KBM-7 (cell line): ENCODE measurements at places on chromosomes 5 and 9.

GRCh38 chr5:89584339-89584956 lies 701.5 kb upstream of the MEF2C start:
- no peak for DNase-seq

DNA sequence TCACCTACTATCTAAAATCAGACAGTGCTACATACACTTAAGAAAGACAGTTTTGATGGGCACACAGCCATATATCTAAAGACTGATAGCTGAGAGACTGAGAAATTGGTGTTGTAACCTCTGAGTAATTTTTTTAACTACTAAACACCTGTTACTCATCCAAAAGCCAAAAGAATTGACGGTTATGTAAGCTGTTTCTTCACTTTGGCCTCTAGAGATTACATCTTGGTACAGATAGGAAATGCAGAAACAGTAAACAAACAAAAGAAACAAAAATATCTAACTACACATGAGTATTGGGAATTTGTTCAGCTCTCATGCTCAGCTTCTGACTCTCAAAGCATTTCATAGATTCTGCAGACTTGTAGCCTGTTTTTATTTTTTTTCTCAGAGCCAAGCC lies 152.1 kb upstream of the GAS1 start:
- no peak for DNase-seq

- no peak for DNase-seq
These were observed 152.6 kb downstream of the RGS3 start for GRCh38 chr9:113616116-113616515.

- DNase-seq: no peak
These were observed 226.0 kb upstream of the DMAC1 start for GRCh38 chr9:8025551-8025950.

DNA sequence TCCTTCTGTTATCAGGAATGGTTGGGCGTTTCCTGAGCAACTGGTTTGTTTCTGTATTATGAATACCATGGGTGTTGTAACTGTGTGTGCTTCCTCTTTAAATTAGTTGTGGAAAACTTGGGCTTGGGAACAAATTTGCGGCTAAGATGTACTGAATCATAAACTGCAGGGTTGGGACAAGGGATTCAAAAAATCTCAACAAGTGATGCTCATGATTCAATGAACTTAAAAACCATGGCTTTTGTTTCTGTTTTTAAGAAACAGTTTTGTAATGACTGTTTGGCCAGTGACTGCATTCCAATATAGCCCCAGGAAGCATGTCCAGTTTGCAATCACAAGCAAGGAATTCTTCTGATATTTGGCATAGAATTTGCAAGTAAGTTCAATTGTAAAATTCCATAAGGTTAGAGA lies 657.5 kb upstream of the WWC1 start:
- no peak for DNase-seq

DNA sequence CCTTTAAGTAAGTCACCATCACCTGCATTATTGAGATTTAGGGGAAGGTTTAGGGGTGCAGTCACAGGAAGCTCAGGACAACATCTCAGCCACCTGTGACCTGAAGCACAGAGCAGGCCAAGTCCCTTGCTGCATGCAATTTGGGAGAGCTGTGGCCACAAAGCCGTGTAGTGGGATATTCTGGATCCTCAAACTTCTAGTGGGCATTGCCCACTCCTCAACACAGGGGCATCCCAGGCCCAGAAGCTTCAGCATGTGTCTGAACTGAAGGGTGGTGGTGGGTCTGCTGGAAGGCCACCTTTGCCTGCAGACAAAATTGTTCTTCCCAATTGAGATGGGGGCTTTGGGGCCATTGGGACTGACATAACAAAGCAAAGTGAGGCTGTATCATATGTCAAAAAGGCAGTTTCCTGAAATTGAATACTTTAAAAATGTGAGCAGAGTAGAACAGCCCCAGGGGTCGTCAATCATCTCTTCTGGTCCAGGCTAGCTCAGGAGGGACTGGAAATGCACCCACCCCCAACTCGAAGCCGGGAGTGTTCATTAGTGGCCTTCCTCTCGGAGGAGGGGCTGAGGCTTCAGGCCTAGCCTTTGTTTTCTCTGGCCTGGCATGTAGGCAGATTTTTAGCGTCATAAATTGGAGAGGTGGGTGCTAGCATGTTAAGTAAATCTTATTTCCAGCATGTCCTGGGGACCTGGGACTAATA lies 2.8 kb upstream of the GADD45G start:
- DNase-seq: no peak

DNA sequence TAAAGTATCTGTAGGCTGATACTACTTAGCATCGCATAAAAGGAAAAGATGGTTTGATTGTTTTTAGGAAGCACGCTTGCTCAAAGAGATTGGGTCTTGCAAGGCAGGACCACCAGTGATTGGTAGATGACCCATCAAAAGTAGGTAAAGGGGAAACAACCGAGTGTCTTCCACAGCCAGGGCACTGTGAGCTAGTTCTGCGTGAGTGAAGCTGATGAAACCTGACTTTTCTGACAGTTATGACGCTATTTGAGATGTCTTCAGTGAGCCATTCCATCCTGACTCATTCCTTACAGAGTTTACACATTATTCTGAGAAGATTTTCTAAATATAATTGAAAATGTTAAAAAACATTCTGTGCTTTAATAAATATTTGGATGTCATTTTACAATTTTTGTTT lies 49.7 kb downstream of the BASP1 start:
- DNase-seq: no peak

DNA sequence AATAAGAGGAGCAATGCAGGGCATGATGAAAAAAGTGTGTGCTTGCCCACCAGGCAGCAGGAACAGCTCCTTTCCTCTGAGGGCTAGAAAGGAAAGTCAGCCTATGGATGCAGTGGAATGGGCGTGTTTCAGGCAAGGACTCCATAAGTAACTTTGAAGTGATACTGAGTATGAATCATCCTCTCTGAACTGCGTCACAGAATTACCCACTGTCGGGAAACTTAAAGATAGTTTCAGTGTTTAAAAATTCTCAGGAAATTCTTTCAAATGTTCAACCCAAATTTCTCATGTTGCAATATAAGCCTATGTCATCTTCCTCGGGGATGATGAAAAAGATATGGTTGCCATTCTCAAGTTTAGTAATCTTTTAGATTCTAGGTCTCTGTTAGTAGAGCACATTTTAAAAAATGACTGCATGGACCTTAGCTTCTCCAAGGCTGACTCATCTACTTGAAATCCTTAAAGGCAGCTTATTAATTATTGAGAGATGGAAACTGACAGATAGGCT lies 27.7 kb downstream of the PTCD2 start:
- DNase-seq: no peak

DNA sequence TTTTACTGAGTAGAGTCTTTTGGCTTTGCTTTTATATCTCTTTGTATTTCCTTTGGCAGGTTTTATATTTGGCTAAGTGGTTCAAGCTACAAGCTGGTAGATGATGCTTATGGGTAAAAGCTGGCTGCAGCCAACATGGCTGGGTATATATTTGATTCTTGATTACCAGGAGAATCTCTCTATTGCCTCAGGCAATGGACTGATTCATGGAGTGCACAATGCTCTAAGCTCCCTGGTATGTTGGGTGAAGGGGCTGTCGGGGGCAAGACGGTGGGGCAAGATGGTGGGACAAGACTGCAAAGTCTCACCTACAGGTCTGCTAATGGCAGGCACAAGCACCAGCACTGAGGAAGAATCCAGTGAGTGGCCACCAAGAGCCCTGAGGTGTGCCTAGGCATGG lies 366.6 kb downstream of the DMAC1 start:
- no peak for DNase-seq

DNA sequence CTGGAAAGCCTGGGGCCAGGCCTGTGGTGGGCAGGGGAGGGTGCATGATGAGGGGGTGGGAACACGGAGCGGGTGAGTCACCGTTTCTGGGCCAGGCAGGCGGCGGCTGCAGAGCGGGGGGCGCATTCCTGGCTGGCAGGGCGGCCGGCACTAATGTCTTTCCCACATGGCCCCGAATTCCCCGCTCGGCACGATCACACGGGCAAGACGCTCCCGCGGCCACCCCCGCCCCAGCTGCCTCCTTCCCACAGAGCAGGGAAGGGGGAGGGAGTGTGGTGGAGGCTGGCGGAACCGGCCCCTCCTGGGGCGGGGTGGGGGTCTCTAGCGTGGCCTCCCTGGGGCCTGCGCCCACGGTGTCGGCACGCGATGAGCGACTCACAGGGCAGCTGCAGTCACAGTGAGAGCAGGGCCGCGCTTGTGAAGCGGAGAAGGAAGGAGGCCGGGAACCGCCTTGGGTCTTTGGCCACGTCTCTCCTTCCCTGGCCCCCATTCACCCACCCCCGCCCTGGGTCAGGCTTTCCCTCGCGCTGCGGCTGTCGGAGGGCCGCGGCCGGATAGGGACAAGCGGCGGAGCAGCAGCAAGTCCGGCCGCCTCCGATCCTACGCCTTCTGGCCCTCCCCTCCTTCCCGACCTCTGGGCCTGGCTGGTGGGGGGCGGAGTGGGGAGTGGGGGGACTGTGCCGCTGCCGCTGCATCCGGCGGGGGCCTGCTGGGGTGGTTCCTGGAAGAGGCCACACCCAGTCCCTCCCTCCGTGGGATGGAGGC lies 48.9 kb downstream of the CXXC5 start:
- peak; percentile 79 for DNase-seq

GRCh38 chr9:88897081-88897480 lies 94.2 kb upstream of the S1PR3 start:
- DNase-seq: no peak

- no peak for DNase-seq
These were observed 35.3 kb upstream of the MACIR start for GRCh38 chr5:103223031-103223955.

- peak; percentile 66 for DNase-seq
These were observed 23.2 kb downstream of the DNM1 start for GRCh38 chr9:128226412-128226801.

GRCh38 chr9:32258482-32258881 lies 126.0 kb upstream of the ACO1 start:
- no peak for DNase-seq

DNA sequence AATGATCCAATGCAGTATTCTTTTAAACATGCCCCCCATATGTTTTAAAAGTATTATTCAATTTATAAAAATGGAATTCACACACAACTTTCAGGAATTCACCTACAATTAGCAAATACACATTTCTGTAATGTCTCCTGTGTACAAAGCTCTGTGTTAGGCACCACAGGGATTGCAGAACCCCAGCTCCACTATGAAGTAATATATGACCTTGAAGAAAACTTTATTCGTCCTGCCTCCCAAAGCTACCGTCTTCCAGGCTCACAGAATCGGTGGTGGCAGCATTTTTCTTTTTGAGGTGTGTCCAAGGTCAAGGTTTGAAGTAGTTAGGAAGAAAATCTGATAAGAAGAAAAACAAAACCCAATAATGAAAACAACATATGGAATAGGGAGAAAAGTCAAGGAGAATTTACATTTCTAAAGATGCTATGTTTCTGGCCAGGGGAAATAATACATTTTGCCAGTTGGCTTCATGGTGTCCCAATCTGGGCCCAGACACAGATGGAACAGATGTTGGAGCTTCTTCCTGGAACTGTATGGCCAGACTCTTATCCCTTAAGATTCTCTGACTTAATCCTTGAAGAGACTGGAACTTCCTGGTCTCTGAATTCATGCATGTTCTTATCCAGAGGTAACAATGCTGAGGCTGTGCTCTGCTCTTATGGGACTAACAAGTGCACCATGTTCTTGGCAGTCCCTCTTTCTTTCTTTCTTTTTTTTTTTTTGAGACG lies 22.0 kb upstream of the LVRN start:
- no peak for DNase-seq

- no peak for DNase-seq
These were observed 79.1 kb downstream of the FEM1C start for GRCh38 chr5:115465431-115465830.

DNA sequence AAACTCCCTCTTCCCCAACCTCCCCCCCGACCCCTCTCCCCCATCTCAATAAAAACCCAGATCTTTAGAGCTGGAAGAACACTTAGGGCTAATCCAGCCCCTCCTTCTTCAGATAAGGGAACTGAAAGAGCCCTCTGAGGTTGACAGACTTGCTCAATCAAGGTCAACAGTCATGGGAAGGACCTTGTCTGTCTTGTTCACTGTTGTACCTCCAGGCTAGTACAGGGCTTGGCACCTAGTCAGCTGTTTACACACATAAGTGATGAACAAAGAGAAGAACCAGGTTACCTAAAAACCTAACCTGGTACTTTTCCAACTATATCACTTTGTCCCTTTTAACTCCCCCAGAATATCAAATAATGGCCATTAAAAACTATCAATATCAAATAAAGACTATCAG lies 2.4 kb downstream of the TTC39B start:
- no peak for DNase-seq

GRCh38 chr9:129374651-129375050 lies 196.6 kb upstream of the IER5L start:
- DNase-seq: no peak

DNA sequence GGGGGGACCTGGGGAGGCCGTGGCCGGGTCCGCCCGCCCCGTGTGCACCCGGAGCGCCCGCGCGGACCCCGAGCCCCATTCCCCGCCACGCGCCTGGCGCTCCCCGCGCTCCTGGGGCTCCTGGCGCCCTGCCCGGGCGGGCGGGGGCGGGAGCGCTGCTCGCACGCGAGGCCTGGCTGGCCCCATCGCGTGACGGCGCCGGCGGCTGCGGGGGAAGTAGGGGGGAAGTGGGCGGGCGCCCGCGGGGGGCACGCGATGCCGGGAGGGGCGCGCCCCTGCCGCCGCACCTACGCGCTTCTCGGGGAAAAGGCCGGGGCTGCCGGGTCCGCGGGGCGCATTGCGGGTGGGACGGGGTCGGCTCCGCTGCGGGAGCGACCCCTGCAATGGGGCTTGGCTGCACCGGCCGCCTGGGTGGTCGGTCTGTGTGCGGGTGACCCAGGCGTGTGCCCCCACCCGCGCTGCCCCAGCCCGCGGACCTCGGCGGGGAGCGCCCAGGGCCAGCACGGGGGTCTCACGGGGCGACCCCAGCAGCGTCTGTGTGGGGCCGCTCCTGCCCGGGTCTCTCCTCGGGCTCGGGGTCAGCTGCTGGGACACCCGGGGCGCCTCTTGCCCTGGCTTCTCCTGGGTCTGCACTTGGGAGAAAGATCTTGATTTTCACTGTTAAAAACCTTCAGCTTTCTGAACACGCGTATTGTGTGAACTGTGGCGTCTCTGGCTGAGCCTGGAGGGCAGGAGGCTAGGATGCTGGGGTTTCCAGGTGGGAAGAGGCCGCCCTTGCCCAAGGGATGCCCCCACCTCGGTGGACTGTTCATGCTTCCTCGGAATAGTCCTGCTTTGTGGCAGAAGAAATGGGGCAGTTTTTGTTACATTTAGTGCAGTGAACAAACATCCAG lies 52.4 kb downstream of the AHRR start:
- DNase-seq: peak; percentile 71

- no peak for DNase-seq
These were observed 10.8 kb downstream of the ATP6V0E1 start for GRCh38 chr5:172994405-172994804.

GRCh38 chr5:95606419-95606818 lies 13.5 kb upstream of the GPR150 start:
- DNase-seq: no peak

DNA sequence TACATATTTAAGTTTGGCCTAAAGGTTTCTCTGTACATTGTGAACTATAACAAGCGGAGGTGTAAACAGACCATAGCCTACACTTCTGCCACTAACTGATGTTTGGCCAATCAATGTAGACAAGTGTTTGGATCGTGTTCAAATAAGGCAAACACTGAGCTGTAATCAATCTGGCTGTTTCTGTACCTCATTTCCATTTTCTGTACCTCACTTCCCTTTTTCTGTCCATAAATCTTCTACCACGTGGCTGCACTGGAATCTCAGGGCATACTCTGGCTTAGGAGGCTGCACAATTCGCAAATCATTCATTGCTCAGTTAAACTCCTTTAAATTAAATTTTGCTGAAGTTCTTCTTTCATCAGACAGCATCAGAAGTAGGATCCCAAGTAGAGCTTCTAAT lies 140.9 kb downstream of the SLC25A46 start:
- DNase-seq: peak; percentile 72

GRCh38 chr9:33178972-33179697 lies 12.0 kb upstream of the B4GALT1 start:
- no peak for DNase-seq
